ENCODE measurements at places on chromosomes 5 and 9.

- no peak for DNase-seq
Measured at GRCh38 chr5:87916320-87916719, 352.3 kb downstream of the TMEM161B start.

GRCh38 chr9:101508211-101508610 is 25.4 kb upstream of the RNF20 start:
- DNase-seq: no peak

- DNase-seq: no peak
Measured at GRCh38 chr5:180618487-180618828, 27.2 kb upstream of the SCGB3A1 start.

GRCh38 chr5:67578011-67578410 is 381.4 kb upstream of the CD180 start:
- no peak for DNase-seq

- no peak for DNase-seq
Measured at GRCh38 chr5:93578813-93579691, 2.0 kb downstream of the NR2F1-AS1 start.

All from bone marrow (tissue), 2 donors.